ENCODE measurements at places on chromosomes 12 and 14.

GRCh38 chr12:132153501-132154340 lies 9.5 kb downstream of the NOC4L start:
- DNase-seq, result peak; percentile 93

DNA sequence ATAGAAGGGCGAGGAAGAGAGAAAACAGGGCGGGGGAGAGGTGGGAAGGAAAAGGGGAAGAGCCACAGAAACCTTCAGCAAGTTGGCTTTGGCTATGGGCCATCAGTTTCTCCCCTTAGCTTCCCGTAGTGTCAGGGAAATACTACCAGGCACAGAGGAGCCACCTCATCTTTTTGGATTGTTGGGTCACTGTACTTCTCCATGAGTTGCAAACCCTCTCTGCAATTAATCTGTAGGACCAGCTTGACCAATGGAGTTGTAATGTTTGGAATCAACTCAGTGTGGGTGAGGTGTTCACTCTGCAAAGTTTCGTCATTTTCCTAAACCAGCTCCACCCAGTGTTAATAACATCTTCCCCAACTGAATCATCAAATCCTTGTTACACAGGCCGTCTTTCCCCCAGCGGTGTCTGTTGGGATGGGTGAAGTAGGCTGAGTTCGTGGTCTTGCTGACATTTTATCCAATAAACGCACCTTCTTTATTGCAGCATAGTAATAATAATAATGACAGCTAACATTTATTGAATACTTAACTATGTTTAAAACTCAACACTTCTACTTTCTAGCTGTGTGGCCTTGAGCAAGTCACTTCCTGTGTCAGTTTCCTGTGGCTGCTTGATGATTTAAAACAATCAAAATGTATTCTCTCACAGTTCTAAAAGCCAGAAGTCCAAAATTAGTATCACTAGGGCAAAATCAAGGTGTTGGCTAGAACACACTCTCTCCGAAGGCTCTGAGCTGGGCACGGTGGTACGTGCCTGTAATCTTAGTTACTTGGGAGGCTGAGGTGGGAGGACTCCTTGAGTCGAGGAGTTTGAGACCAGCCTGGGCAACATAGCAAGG lies 8.1 kb upstream of the GLTP start:
- DNase-seq, result no peak

- DNase-seq, result no peak
Measured at GRCh38 chr12:53782093-53782703, 30.4 kb upstream of the CISTR start.

DNA sequence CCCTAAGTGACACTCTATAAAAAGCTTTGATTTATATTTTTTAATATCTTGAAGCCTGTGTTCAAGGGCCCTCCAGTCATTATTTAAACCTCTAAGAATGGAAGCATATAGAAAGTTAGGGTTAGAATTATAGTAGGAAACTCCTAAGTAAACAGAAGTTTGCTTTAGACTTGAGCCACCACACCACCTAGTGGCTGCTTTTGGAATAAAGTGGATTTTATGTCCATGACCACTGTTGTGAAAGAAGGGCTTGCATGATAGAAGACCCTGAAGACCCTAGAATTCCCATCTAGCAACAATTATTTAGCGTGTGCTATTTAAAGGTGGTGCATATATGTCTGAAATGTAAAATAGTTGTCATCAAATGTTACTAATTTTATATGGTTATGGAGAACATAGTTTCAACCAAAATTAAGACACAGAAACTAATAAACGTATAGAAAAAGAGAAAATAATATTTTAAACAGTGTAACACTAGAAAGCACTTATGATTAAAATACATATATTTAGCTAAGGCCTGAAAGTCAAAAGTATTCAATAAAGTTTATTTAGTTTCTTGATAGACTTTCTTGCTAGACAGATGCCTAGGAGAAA lies 21.3 kb downstream of the LRRIQ1 start:
- peak; percentile 4 for DNase-seq

DNA sequence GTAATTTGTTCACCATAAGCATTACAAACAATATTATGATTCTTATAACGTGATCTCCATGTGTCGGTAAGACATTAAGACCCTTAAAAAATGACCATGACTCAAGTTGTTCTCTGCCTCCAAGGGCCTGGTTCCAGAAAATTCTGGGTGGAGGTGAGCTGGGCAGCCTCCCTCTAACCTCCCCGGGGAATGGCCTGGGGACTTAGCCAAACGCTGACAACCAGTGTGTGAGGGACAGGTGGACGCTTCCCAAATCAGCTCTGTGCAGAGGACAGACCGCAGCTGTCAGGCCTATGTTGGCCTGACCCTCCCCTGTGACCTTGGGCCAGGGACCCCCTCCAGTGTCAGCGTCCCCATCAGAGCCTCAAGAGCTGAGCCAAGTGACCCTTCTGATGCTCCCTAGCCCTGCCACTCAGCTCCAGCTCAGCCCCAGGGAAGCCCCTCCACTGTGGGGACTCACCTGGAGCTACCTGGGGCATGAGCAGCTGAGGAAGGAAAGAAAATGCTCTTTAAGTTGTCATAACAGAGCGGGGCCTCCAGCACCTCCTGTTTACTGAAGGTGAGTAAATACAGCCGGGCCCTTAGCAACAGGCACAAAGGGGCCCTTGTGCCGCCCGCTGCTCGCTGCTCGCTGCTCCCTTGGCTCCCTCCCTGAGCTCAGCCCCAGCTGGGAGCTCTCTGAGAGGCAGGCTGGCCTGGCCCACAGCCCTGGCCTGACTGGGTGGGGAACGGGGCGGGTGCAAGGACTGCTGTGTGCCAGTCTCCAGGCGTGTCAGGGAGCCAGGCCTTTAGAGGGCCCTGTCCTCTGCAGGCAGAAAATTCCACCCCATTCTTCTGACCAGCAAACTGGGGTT lies 116.6 kb downstream of the CALM1 start:
- peak; percentile 90 for DNase-seq

DNA sequence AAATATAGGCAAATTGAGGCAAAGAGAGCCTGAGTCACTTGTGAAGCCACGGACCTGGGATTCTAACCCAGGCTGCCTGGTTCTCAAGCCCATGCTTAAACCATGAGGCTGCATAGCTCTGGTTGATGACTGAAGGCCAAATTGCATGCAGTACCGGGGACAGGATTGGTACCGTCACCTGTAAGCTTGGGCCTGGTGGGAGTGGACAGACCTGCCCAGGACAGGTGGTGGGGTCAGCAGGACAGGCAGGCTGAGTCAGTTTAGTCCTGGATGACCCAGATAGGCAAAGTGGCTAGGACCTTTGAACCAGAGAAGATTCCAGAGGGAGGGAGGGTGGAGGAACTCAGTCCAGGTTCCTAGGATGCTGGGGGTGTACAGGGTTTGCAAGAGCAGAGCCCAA lies 25.8 kb downstream of the RIN3 start:
- no peak for DNase-seq

DNA sequence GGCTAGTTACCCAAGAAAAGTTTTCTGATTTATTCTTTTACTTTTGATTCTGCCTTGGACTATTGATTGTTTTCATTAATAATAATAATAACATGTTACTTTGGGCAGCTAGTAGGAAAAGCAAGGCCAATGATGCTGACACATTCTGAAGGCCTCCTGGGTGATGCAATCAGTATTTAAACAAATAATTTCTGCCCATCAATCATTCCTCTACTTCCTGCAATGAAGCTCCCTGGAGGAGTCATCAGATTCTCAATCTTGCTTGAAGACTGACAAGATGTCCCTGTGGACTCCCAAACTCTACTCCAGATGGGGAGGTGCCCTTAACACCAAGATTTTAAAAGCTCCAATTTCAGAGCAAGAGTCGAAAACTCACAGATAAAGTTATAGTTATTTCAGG lies at the start of gene SPX:
Gene SPX (plus strand): TSS at position 244 of the 400 bp plus-strand sequence. CDS start 177 bp downstream, outside the sequence.
- peak; percentile 23 for DNase-seq

- no peak for DNase-seq
Measured at GRCh38 chr12:11826574-11826973, 177.1 kb downstream of the ETV6 start.

- DNase-seq, result no peak
Measured at GRCh38 chr12:81668475-81668874, 90.7 kb downstream of the PPFIA2 start.

GRCh38 chr14:32603992-32604565 lies 275.0 kb downstream of the AKAP6 start:
- no peak for DNase-seq

- DNase-seq, result peak; percentile 9
Measured at GRCh38 chr14:37246427-37246829, 48.7 kb downstream of the MIPOL1 start.

GRCh38 chr12:32997471-32997870 lies 100.9 kb upstream of the PKP2 start:
- no peak for DNase-seq

GRCh38 chr14:67572608-67573007 lies 27.5 kb downstream of the PIGH start:
- DNase-seq, result no peak

DNA sequence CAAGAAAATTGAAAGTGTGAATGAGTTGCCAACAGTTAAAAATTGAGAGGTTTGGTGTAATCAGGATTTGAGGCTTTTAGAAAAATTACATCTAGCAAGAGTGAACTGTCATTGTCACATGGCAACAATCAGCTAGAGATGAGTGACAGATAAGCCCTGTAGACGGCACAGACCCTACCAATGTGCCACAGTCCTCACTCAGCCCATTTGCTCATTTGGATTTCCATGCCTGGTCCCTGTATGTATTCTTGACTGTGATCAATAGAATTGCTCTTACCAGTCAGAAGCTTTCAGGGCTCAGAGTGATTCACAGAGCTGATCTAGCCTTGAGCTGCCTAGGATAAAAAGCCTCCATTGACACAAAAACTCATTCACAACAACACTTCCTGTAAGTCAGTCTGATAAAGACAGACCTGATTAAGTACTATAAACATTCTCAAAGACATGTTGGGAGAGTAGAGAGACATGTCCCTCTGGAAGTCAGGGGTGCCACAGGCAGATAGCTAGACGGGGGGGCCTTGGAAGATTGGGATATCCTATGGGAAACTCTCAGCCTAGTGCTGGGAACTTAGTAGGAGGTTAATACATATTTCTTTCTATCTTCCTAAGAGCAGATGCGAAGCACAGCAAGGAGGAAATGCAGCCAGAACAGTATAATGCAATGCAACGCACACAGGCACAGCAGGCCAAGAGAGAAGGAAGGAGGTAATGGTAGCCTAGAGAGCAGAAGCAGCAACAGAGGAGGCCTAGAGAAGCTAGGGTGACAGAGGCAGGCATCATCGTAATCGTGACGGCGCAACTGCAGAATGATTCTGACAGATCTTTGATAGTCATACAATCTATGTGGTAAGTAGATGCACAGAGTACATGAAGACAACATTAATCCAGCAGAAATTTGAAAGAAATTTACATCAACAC lies 2.0 kb upstream of the PELI2 start:
- DNase-seq, result no peak

- DNase-seq, result no peak
Measured at GRCh38 chr12:26123482-26123980, 1.3 kb downstream of the BHLHE41 start.

DNA sequence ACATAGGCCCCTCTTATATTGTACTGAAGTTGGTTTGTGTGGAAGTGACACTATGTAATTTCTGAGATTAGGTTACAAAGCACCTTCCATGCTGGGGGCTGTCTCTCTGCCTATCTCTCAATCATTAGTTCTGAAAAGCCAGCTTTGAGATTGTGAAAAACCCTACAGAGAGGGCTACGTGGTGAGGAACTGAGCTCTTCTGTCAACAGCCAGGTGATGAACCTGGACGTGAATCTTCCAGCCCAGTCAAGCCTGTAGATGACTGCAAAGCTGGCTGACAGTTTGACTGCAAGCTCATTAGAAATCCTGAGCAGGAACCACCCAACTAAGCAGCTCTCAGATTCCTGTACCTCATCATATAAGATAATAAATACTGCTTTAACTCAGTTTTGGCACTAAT lies 36.3 kb upstream of the BBS10 start:
- no peak for DNase-seq

- DNase-seq, result peak; percentile 32
Measured at GRCh38 chr12:40622246-40622838, 69.9 kb upstream of the CNTN1 start.

DNA sequence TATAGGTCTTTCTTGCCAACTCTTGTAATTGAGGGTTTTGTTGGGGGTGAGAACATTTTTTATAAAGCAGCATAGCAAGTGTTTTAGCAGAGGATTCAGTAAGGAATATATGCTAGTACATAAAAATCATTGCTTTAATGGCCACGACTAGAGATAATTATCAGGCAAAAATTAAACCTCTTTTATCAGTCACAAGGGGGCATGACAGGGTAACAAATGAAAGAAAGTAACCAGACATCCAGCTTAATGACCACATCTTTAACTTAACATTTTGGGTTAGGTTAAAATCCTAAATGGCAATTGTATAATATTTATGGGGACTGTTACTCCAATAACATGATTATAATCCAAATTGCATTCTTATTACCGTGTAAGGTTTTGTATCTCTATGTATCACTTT lies 119.6 kb downstream of the LRRIQ1 start:
- no peak for DNase-seq

DNA sequence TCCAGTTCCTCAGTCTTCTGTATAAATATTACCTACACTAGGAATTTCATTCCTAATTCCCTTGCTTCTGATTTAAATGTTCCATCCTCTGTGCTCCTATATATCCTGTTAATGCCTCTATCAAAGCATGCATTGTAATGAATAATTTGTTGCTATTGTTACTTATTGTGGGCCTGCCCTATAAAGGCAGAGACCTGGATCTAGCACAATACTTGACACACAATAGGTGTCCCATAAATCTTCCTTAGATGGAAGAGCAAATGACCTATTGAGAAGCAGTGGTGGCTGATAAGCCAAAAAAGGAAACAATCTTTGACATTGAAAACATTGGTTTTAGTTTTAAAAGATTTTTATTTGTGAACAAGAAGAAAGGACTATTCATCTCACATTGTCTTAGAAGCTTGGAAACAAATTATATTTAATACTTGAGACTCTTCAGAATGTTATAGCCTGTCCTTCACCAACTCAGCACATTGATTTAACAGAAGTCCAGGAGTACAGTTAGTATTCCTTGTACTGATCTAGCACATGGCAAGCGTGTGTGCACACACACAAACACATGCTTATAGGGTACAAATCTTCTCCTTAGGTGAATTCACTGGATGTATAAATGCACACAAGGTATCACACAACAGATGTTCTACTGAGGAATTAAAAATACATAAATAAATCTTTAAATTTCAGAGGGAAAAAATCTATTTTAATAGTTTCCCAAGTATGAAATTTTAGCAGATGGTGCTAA lies 135.9 kb downstream of the DUSP6 start:
- DNase-seq, result no peak

DNA sequence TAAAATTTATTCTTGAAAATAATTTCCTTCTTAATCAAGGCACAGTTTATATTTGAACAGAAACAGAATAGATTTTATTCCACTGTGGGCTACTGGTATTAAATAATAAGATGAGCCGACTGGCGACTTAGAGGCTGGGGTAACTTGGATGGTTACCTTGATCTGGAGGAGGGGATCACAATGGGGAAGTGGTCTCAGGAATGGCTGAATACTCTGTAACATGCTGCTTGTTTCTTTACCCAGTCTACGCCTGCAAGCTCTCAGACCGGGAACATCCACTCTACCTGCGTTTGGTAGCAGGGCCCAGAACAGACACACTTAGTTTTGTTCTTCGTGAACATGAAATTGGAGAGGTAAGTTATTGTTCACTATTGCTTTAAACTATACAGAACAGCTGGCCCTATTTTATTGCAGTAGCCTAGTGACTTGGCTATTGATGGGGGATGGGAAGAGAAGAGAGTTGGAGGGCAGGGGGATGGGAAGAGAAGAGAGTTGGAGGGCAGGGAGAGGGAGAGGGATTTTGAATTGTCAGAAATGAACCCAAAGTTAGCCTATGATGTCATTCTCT lies 67.9 kb downstream of the GNS start:
- DNase-seq, result no peak
